Right atrium auricular region (tissue), 2 donors: ENCODE measurements at places on chromosomes 6 and 20. TPM values are rescaled to one million over a fixed set of nuclear protein-coding genes. Genes with fewer than 3 reads are reported as not detected.
A peak's percentile ranks its signal among the peaks of the same experiment; 100 is the strongest.

DNA sequence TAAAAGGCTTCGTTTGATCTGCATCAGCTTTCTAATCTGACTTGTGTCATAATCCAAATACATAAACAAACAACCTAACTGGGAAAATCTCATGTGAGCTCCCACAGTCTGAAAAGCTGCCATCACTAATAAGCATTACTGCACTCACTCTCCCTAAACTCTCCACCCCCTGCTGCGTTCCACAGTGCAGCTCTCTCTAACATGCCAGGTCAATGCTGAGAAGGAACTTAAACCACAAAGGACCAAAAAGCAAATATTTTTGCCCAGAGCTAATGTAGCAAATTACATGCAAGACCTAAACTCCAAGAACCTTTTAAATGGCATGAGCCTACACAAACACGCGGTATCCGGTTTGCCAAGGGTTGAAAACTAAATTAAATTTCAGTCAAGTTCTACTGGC, 542.3 kb upstream of the JARID2 start:
- DNase-seq = no peak
- H3K27me3 ChIP-seq = no peaks in the 10 kb centered on the region
- no peak overlapping the region for H3K27ac ChIP-seq
- no peak overlapping the region for H3K4me3 ChIP-seq

DNA sequence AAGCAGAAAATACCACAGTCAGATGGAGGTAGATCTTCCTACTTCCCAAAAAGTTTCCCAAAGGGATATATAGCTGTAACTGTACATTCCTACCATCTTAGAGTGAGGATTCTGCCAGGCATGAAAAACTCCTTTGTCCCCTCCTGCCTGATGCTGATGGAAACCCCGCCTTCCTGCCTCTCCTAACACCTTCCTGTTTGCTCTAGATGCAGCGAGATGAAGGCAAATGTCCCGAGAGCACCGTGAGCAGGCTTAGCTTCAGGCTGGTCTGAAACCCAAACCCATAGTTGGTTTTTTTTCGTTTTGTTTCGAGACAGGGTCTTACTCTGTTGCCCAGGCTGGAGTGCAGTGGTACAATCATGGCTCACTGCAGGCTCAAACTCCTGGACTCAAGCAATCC, 55.6 kb downstream of the MYB start:
- H3K4me1 ChIP-seq = no peaks in the 10 kb centered on the region
- no peaks in the 10 kb centered on the region for H3K27me3 ChIP-seq
- H3K27ac ChIP-seq = no peak overlapping the region
- no peak for DNase-seq
- H3K36me3 ChIP-seq = no peaks in the 10 kb centered on the region

SLC17A1 gene
- not detected for total RNA-seq

DNA sequence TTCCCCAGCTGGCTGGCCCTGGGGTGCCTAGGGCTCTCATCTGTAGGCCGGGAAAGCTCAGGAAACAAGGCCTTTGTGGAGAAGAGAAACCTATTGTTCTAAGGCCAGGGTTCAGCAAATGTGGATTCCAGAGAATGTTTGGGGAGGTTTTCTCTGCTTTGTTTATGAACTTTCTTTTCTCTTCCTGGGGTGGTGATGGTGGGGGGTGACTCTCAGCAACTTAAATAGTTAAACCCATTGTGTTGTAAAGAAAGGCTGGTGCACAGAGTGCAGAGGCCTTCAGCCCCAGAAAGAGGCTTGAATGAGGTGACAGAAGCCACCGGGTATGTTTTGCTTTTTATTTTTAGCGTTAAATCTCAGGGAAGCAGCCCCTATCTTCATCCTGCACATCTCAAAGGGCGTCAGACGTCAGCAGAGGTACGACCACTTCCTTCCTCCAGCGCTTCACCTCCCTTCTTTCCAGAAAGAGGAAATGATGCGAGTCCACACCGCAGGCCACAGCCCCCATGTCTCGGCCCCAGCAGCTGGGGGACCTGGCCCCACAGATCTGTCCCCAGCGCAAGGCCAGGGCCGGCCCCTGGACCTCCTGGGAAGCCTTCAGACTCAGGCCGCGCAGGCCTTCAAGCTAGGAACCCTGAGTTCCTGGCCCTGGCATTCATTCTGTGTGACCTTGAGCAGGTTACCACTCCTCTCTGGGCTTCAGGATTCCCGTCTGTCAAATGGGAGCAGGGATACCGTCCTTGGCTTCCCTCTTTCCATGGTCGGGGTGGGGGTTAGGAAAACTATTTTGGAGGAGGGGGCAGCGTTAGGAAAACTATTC, 605 bp upstream of the PPP1R16B start:
- no peak for DNase-seq
- no peaks in the 10 kb centered on the region for H3K36me3 ChIP-seq

NRSN1 gene
- total RNA-seq = not detected

DNA sequence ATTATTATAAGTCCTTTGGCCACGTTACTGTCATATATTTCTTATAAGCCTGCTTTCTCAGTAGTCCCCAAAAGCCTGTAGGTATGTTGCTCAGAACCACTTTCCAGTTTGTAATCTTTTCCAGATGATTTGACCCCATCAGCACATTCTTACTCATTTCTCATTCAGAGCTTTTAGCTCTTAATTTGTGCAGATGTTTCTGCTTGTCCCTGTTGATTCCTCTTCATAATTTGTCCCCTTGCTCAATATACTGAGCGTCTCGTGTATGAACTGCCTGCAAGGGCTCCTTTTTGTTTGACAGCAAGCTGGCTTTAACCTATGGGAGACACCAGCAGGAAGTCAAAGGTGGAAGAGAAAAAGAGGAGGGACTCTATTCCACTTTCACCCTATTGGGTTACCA, 733.8 kb upstream of the GJE1 start:
- H3K4me1 ChIP-seq = no peaks in the 10 kb centered on the region
- H3K4me3 ChIP-seq = no peak overlapping the region
- no peak for DNase-seq
- H3K27me3 ChIP-seq = no peaks in the 10 kb centered on the region

GRCh38 chr6:116714296-116714695, 33.3 kb downstream of the KPNA5 start:
- H3K27me3 ChIP-seq = no peaks in the 10 kb centered on the region
- H3K4me3 ChIP-seq = no peak overlapping the region
- H3K4me1 ChIP-seq = no peaks in the 10 kb centered on the region
- peaks cover 26% of the 10 kb centered on the region for H3K36me3 ChIP-seq
- no peak for DNase-seq

DNA sequence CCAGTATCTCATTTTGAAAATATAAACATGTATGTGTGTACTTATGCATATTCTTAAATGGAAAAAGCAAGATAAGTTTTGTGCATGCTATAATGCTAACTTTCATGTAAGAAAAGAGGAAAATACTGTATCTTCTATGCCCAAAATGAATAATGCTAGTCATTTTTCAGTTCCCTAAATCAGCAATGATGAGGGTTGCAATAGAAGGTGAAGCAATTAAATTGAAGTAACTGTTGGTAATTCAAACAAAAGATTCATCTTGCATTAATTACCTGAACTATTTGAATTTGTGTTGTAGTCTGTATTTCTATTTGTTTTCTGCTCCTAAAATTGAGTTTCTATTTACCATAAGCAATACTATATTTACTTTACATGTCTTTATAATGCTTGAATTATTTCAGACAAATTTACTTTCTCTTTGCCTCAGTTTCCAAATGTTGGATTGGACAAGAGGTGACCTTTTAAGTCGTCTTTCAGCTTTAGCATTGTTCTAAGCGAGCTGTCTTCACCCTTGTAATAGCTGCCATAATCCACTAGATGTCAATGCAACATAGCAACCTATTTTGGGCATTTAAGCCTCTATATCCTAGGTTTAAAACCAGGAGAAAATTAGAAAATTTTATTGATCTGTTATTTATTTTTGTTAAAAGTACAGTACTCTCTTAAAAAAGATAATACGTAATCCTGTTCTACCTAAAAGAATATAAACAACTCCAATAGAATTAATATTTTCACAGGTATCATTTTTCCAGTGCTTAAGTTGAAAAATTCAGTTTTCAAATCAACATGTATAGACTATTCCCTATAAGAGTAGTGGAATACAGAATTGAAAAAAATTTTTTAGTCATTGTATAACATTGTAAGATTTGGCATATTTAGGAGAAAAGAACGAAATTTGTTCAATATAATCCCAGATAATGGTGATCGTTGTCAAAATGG, 52.3 kb upstream of the IFNGR1 start:
- H3K36me3 ChIP-seq = no peaks in the 10 kb centered on the region
- H3K27ac ChIP-seq = no peak overlapping the region
- no peaks in the 10 kb centered on the region for H3K4me1 ChIP-seq
- no peaks in the 10 kb centered on the region for H3K27me3 ChIP-seq

- no peaks in the 10 kb centered on the region for H3K4me1 ChIP-seq
- no peaks in the 10 kb centered on the region for H3K27me3 ChIP-seq
- H3K4me3 ChIP-seq = no peak overlapping the region
- H3K36me3 ChIP-seq = no peaks in the 10 kb centered on the region
- no peak overlapping the region for H3K27ac ChIP-seq
Observed at GRCh38 chr6:134427721-134428120, 109.8 kb upstream of the SGK1 start.

- DNase-seq = no peak
- no peaks in the 10 kb centered on the region for H3K27me3 ChIP-seq
- no peaks in the 10 kb centered on the region for H3K4me1 ChIP-seq
Observed at GRCh38 chr6:112683926-112684325, 336.8 kb downstream of the RFPL4B start.

- no peaks in the 10 kb centered on the region for H3K36me3 ChIP-seq
- no peak overlapping the region for H3K4me3 ChIP-seq
- no peak for DNase-seq
Observed at GRCh38 chr20:50995506-50995905, 27.4 kb downstream of the KCNG1 start.

FOXS1 gene
- 4.2 TPM for total RNA-seq

DNA sequence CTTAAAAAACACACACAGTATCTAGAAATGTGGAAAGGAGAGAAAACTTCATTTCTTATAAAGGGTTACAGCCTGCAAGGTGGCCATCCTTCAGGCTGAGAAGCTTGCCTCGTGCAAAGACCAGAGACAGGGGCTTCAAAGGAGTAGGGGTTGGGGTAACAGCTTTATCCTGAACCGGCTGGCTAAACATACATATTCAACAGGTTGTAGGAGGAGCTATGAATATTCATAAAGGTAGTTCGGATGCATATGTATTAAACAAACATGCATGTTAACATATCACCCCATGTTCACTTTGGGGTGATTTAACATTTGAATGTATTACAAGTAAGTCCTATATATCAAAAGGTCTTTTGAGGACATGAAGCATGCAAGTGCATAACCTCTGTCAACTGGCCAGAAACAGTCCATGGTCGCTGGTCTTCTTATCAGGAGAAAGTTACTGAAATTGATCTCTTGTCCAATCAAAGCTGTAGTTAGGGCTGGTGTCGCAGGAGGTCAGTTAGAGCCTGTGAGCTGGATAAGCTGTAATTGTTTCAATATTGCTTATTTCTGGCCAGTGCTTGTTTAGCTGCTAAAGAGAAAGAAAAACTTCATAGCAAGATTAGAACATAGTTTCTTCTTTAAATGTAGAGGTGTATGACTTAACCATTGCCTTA, 2.3 kb upstream of the STMND1 start:
- no peak overlapping the region for H3K27ac ChIP-seq
- H3K4me1 ChIP-seq = no peaks in the 10 kb centered on the region
- no peak for DNase-seq

GRCh38 chr6:111173341-111173740, 86.0 kb downstream of the SLC16A10 start:
- H3K4me3 ChIP-seq = no peak overlapping the region
- no peak overlapping the region for H3K27ac ChIP-seq
- no peaks in the 10 kb centered on the region for H3K4me1 ChIP-seq
- H3K36me3 ChIP-seq = no peaks in the 10 kb centered on the region

ESR1 gene
- 0.47 TPM for total RNA-seq

GRCh38 chr6:147205690-147206600, 1.7 kb downstream of the STXBP5 start:
- DNase-seq = no peak
- peak overlapping the region; percentile 90 for H3K4me3 ChIP-seq
- H3K27me3 ChIP-seq = no peaks in the 10 kb centered on the region
- H3K27ac ChIP-seq = peak overlapping the region; percentile 93
- no peaks in the 10 kb centered on the region for H3K36me3 ChIP-seq

RPL10A gene
- 571 TPM for total RNA-seq

DNA sequence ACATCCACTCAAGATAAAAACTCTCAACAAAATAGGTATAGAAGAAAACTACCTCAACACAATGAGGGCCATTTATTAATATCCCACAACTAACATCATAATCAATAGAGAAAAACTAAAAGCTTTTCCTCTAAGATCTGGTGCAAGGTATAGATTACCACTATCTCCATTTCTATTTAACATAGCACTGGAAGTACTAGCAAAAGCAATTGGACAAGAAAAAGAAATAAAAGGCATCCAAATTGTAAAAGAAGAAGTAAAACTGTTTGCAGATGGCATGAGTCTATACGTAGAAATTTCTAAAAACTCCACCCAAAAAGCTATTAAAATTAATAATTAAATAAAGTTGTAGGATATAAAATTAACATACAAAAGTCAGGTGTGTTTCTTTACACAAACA, 230.8 kb upstream of the PRSS16 start:
- no peak overlapping the region for H3K27ac ChIP-seq
- no peaks in the 10 kb centered on the region for H3K27me3 ChIP-seq
- H3K4me1 ChIP-seq = no peaks in the 10 kb centered on the region
- H3K36me3 ChIP-seq = no peaks in the 10 kb centered on the region
- no peak for DNase-seq
- no peak overlapping the region for H3K4me3 ChIP-seq

- H3K4me3 ChIP-seq = no peak overlapping the region
- H3K36me3 ChIP-seq = no peaks in the 10 kb centered on the region
- H3K4me1 ChIP-seq = no peaks in the 10 kb centered on the region
Observed at GRCh38 chr6:53761036-53761435, 33.8 kb upstream of the LRRC1 start.

- H3K4me3 ChIP-seq = no peak overlapping the region
- H3K27ac ChIP-seq = no peak overlapping the region
- no peaks in the 10 kb centered on the region for H3K27me3 ChIP-seq
Observed at GRCh38 chr20:9903048-9903655, 64.3 kb upstream of the PAK5 start.

DNA sequence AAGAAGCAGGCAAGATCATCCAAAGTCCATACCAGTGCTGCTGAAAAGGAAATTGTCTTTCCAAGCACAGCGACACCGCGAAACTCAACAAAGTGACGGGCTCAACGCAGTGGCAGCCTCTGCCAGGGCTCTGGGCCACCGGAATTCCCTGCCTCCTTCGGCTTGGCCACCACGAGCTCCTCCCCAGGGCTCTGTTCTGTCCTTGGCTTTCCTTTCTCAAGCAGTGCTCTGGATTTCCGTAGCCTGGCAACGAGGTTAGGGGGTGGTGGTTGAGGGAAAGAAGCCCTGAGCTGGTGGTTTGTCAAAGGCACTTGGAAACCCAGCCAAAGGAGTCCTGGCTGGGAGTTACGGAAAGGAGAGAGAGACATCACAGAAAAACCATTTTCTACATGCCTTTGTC, 31.2 kb downstream of the PRR18 start:
- H3K4me1 ChIP-seq = no peaks in the 10 kb centered on the region
- no peak overlapping the region for H3K4me3 ChIP-seq
- DNase-seq = no peak
- H3K27me3 ChIP-seq = no peaks in the 10 kb centered on the region
- H3K27ac ChIP-seq = no peak overlapping the region
